ENCODE measurements at places on chromosomes 6 and 20.
A peak's percentile ranks its signal among the peaks of the same experiment; 100 is the strongest.

GRCh38 chr6:46137387-46137786 is 7.6 kb downstream of the ENPP4 start:
- DNase-seq = no peak

GRCh38 chr6:130303431-130303830 is 62.4 kb upstream of the TMEM200A start:
- DNase-seq = no peak

DNA sequence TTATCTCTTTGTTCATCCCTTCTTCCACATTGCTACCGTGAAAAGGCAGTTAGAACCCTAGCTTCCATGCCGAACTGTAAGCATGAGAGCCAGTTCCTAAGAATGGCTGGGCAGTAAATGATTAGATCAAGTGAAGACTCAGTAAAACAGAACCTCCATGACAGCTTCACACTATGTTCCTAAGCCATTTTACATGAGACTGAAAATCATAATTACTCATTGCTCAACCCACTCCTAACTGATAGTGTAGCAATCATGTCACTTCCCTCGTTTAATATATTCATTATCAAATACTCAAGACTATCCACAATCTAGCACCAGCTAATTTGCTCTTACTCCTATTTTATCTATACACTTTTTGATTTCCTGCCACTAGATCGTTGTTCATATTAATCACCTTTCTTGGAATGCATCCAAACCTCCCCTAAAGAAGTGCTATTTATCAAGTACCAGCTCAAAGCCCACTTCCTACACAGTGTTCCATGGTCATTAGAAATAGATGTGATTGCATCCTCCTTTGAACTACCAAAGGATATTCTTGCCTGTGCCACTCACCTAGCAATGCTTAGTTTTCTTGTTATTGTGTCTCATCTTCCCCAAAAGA is 6.0 kb downstream of the TMEM30A start:
- peak; percentile 66 for DNase-seq

DNA sequence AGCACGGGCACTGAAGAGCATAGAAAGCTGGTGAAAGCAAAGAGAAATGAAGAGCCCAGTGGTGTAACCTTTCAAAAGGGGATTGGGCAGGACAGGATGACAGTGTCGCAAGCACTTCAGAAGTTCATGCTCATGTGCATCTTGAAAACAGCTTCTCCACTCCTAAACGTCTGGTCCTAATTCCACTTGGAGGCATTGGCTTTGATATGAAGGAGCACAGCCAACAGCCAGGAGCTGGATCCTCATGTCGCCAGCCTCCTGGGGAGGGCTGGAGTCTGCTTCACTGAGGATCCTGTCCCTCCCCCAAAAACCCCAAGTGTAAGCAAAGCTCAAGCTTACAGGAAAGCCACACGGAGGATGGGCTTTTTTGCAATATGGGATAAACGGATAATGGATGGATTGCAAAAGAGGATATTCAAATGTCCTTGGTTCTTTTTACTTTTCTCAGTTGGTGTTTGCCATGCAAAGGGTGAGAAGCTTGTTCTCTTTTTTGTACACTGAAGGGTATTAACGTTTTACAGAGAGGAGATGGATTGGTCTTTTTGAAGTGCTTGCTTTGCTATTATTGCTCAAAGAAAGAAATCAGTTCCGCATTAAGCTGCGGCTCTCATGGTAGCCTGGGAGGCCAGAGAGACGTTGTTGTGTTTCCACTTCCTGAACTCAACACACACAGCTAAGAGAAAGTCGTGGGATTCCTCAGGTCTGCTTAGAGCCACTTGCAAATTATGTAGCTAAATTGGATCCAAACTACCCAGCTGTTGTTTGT is 92.2 kb downstream of the SIM1 start:
- peak; percentile 33 for DNase-seq

DNA sequence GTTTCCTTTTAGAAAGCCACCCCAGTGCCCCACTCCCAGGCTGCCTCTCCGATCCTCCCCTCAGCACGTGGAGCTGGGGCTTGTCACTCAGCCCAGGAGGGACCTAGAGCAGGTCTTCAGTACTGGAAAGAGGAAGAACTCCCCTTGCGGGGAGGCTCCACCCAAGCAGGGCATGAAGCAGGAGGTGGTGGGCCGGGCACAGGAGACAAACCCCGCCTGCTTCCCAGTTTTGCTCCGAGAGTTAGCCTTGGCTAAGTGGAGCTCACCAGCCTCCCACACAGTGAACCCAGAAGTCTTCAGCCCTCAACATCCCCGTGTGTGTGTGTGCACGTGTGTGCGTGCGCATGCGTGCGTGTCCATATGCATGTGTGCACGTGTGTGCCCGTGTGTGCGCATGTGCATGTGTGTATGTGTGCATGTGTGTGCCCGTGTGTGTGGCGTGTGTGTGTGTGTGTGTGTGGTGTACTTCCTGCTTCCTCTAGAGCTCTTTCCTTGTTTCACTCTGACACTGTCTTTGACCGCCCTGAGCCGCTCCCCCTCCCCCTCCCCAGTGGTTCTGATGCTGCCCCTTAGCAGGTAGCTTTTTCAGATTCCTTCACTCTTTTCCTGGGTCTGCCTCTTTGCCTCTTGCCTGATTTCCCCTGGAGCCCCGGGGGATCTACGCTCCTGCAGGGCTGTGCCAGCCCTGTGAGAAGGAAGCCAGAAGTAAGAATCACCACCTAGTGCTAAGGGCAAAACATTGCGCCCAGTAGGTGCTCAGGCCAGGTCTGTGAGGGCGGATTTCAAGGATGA is 239.8 kb downstream of the CDC5L start:
- no peak for DNase-seq

DNA sequence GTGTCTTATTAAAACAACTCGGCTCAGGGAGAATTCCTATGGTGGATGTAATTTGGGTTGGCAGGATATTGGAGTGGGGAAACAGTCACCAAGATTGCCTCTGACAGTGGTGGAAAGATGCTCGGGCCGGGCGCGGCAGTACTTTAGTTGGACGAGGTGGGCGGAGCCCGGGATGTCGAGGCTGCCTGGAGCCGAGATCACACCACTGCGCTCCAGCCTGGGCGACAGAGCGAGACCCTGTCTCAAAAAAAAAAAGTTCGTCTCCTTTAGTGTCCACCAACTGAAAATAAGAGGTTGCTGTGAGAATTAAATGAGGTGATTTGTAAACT is 621 bp downstream of the NOL7 start:
- peak; percentile 31 for DNase-seq

DNA sequence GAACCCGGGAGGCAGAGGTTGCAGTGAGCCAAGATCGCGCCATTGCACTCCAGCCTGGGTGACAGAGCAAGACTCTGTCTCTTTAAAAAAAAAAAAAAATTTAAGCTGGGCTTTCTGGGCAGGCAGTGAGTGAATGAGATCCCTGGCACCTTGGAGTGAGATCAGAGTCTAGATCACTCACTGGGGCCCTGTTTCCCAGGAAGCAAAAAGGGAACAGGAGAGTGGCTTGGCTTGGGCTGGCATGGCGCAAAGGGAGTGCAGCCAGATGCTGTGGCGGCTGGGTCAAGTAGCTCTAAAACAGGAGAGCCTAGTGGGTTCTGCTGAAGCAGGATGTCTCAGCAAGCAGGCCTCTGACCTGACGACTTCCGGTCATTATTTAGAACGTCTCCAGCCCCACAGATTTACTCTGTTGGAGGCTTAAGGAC is 10.4 kb downstream of the PLCG1 start:
- DNase-seq = no peak

GRCh38 chr20:60761056-60761455 is 491.0 kb upstream of the CDH4 start:
- DNase-seq = no peak

DNA sequence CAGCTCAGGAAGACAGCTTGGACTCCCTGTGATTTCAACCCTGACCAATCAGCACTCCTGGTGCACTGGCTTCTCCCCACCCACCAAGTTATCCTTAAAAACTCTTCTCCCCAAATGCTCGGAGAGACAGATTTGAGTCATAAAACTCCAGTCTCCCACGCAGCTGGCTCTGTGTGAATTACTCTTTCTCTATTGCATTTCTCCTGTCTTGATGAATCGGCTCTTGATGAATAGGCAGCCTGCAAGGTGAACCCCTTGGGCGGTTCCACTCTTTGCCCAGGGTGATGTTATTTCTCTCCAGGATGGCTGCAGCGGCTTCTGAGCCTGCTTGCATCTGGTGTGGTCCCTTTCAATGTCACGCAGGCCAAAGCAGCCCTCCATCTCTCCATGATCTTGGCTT is 12.4 kb downstream of the SLC52A3 start:
- no peak for DNase-seq

- DNase-seq = no peak
Measured at GRCh38 chr20:33474097-33474873, 15.6 kb upstream of the CBFA2T2 start.
